Chondrocyte (in vitro differentiated cells): ENCODE measurements at places on chromosomes 13 and 19.
A peak's percentile ranks its signal among the peaks of the same experiment; 100 is the strongest.

GRCh38 chr13:73898899-73899298 lies 235.3 kb downstream of the KLF12 start:
- DNase-seq: no peak

DNA sequence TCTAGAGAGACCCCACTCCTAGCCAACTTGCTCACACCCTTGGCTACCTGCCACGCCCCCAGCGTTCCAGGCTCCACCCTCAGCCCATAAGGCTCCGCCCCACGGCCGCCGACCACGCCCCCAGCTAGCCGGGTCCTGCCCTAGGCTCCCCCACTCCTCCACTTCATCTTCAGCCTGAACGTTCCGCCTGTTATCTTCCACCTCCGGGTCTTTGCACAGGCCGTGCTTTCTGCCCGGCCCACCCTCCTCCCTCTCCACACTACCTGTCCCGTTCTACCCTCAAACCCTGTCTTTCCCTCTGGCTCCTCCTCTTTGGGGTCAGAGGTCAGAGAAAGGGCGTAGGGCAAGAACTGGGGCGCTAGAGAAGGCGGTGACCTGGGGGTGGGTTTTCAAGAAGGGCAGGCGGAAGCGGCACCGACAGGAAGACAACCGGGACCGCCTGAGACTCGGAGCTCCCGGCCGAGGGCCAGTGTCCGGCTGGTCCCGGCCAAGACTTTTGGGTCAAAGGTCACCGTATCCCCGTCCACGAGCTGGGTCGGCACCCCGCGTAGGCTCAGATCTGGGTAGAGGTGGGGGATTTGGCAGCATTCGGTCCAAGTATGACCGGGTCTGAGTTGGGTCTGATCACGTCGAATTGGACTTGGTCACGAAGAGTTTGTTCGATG lies 2.2 kb downstream of the PDE4C start:
- DNase-seq: no peak

DNA sequence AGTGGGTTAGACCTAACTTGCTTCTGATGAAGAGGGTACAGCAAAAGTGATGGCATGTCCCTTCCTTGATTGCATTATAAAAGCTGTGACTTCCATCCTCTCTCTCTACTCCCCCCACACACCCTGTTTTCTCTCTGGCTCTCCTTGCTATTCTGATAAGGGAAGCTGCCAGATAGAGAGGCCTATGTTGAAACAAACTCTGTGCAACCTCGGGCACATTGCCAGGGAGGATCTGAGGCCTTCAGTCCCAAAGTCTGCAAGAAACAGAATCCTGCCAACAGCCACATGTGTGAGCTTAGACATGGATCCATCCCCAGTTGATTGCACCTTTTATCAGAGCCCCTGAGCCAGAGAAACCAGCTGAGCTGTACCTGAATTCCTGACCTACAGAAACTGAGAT lies 44.8 kb upstream of the ARGLU1 start:
- no peak for DNase-seq

- DNase-seq: no peak
Measured at GRCh38 chr13:59422646-59423045, 741.1 kb downstream of the DIAPH3 start.

DNA sequence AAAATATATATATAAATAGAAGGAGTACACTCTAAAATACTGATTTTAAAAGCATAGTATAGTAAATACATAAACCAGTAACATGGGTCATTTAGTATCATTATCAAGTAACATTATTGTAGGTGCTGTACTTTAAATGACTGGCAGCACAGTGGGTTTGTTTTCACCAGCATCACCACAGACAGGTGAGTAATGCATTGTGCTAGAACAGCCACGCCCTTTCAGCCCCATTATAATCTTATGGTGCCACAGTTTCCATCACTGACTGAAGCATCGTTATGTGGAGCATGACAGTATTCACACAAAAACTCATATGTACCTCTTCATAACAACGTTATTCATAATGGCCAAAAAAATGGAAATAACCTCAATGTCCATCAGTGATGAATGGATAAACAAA lies 88.3 kb downstream of the DHRS12 start:
- DNase-seq: no peak

DNA sequence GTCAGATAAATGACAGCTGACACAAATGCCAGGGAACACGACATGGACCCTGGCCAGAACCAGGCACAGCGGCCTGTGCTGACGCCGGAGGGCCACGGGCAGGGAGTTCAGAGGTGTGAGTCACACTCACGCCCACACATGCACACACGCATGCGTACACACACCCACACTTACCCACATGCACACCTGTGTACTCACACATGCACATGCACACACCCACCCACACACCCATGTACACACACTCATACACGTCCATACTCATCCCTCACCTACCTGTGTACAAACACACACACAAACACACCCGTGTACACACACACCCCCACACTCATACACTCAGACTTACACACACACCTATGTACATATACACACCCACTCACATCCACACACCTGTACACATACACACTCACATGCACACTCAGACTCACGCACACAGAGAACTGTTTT lies 40.4 kb downstream of the MLLT1 start:
- peak; percentile 81 for DNase-seq

- DNase-seq: peak; percentile 67
Measured at GRCh38 chr19:17623224-17623935, 64.8 kb downstream of the UNC13A start.

GRCh38 chr13:66821551-66821950 lies 408.6 kb downstream of the PCDH9 start:
- DNase-seq: no peak

DNA sequence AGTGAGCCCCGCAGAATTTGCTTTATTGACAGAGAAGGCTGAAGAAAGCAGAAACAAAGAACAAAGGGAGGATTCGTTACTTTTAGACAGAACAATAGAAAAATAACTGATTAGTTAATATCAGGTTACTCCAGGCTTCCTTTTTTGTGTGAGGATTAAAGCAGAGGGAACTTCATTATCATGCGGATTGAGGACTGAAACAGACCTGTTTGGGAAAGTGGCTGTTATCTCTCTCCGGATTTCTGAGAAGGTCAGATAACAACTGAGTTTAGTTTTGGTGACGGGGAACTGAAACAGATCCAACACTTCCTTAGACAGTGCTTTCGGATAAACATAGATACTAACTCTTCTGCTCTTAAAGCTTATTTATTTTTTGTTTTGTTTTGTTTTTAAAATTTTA lies 246.4 kb upstream of the ZNF507 start:
- DNase-seq: no peak

DNA sequence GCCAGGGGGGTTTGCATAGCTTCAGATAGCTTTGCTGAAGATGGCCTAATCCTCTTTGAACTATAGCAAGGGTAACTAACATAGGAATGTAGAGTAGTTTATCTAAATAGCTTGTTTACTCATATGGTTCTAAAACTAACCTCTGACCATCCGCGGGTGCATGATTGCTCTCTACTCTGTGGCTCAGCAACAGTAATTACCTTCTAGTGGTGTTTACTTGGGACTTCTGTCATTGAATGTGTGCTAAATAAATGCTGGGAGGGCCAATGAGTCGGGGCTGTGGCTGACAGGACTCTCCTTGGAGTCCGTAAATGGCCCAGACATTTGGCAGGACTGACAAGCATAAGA lies 1461.9 kb downstream of the UQCRFS1 start:
- no peak for DNase-seq

GRCh38 chr19:47172666-47173455 lies 42.2 kb downstream of the SAE1 start:
- DNase-seq: no peak

DNA sequence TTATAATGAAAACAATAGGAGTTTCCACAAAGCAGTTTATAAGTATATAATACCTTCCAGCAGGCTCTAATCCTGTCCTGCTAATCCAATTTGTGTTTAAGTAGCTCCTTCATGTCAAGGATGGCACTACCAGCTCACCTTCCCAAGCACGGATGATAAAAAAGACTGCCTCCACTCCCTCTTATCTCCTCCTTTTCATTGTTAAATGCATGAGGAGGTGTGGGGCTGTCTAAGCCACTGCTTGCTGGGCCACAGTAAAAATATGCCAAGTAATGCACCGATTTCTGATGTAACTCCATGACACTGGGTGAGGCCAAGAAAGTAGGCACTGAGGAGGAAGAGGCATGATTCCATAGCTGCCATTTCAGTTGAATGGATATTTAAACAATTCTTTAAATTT lies 193.1 kb downstream of the ZIC5 start:
- no peak for DNase-seq

- DNase-seq: no peak
Measured at GRCh38 chr13:46168783-46169182, 13.2 kb downstream of the LCP1 start.

GRCh38 chr13:96710166-96710862 lies 284.0 kb downstream of the OXGR1 start:
- DNase-seq: no peak

- no peak for DNase-seq
Measured at GRCh38 chr19:36013280-36014011, 567 bp downstream of the ALKBH6 start.

GRCh38 chr13:80496721-80497397 lies 155.9 kb upstream of the SPRY2 start:
- no peak for DNase-seq

DNA sequence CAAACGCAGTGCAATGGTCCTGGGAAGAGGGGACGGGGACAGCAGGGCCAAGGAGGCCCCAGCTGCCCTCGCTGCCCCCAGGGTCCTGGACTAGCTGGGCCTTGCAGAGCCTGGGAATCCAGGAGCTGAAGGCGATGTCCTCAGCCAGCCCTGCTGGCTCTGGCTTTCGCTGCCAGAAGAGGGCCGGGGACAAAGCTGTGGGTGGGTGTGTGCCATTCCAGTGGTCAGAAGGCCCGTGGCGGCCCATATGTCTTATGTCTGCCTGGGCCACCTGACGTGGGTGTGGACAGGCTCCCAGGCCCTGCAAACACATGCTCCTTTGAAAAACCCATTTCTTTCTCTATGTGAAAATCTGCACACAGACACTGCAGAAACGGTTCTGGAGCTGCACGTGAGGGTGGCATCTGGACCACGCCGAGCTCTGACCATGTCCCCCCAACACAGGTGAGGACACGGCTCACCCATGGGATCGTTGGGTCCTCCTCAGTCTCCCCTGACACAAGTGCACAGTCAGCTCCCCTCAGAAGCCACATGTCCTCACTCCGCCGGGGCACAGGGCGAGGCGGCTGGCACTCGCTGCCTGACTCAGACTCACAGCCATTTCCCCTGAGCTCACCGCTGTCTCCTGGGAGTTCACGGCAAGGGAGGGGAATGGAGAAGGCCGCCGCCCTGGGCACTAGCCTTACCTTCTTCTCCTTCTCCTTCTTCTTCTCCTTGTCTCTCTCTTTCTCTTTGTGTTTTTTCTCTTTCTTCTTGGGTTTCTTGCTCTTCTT lies 16.9 kb downstream of the IZUMO4 start:
- DNase-seq: peak; percentile 68

GRCh38 chr13:25217023-25217885 lies 45.2 kb upstream of the AMER2 start:
- DNase-seq: no peak

DNA sequence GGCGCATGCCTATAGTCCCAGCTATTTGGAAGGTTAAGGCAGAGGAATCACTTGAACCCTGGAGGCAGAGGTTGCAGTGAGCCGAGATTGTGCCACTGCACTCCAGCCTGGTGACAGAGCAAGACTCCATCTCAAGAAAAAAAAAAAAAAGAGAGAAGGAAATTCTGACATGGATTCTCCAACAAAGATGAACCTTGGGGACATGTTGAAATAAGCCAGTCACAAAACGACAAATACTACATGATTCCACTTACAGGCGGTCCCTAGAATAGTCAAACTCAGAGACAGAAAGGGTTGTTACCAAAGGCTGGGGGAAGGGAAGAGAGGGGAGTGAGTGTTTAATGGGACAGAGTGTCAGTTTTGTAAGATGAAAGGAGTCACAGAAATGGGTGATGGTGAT lies 66.4 kb downstream of the F2RL3 start:
- DNase-seq: no peak

DNA sequence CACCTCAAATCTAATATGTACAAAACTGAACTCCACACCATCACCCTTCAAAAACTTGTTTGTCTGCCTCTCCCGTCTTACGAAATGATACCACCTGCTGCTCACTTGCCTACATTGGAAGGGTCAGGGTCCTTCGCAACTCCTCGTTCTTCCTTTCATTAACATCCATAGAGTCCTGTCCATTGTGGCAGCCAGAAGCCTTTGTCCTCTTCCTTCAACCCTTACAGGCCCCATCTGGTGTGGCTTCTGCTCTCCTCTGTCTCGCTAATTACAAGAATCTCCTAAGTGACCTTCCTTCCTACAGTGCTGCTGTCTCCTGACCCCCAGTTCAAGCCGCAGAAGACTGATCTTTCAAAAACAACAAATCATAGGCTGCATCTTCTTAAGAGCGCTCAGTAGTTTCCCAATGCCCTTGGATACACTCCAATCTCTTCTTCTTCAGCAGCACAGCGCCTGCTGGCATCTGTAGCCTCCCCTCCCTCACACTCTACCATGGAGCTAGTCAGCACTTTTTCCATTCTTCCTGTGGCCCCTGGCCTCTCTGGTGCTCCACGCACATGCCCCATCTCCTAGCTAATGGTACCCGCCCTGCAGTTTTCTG lies 382.7 kb downstream of the LIG4 start:
- no peak for DNase-seq

GRCh38 chr13:86878781-86879180 lies 792.4 kb upstream of the SLITRK5 start:
- no peak for DNase-seq

DNA sequence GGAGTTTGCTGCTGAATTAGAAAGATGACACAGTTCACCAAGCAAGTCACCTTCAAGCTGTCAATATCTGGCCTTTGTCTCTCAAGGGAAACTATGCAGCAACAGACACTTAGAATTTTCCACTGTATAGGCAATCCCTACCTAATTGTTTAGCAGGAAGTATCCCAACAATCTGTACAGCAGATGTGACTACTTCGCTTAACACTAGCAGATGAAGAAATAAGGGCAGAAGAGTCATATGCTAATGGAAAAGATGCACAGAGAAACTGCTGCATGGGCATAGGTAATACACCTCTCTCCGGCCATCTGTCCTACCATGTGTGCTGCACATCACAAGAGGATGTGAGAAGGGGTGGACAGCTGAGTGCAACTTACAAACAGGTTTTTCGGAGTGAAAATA lies 851.2 kb downstream of the PCDH9 start:
- no peak for DNase-seq

DNA sequence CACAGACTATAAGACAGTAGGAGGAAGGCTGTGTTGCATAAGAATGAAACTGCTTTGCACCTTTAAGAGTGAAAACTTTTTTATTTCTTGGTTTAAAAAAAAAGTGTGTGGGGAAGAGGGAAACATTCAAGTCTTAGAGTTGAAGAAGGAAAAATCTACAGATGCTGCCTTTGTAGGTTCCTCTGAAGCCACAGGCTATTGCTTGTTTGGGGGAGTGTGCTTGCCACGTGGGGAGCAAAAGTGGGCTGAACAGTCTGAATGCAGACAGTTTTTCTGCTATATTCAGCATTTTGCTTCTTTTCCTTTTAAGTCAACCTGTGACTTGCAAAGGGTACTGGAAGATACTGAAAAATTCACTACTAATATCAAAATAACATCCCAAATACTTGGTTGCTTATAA lies 36.9 kb downstream of the EFNB2 start:
- no peak for DNase-seq
